Fibroblast of villous mesenchyme (primary cell): ENCODE measurements at places on chromosomes 12 and 14. TPM values are rescaled to one million over a fixed set of nuclear protein-coding genes. Genes with fewer than 3 reads are reported as not detected.

The NRDE2 gene
- total RNA-seq: 10.0 and 12.1 TPM in 2 replicates

The KRT72 gene
- total RNA-seq: not detected in 2 replicates

The SCNN1A gene
- total RNA-seq: under 0.01 and 0.32 TPM in 2 replicates

The E2F7 gene
- total RNA-seq: 10.4 and 17.4 TPM in 2 replicates

The CLEC12A gene
- total RNA-seq: not detected in 2 replicates

The SERPINA12 gene
- not detected in 2 replicates for total RNA-seq

The GPR84 gene
- total RNA-seq: not detected in 2 replicates

The ITGB7 gene
- total RNA-seq: under 0.01 TPM in 1 of 2 replicates, not detected in the other

The LRTM2 gene
- total RNA-seq: not detected in 2 replicates

- peak; percentile 61 for DNase-seq
Measured at GRCh38 chr12:111942557-111942956, 70.4 kb downstream of the TMEM116 start.

GRCh38 chr14:55832122-55832911 lies 252.3 kb downstream of the KTN1 start:
- no peak for DNase-seq

DNA sequence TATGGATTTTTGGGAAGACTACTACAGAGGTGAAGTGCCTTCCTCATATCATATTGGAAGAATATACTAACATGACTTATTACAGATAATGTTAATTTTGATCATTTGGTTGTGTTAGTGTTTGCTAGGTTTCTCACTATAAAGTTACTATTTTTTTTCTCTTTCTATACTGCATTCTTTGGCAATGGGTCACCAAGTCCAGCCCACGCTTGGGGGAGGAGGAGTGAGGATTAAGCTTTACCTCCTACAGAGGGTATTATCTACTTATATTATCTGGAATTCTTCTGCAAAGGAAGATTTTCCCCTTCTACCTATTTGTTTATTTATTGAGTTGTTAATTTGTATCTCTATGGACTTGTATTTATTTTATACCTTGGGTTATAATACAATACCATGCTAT lies 31.5 kb downstream of the SCN8A start:
- DNase-seq: peak; percentile 21

DNA sequence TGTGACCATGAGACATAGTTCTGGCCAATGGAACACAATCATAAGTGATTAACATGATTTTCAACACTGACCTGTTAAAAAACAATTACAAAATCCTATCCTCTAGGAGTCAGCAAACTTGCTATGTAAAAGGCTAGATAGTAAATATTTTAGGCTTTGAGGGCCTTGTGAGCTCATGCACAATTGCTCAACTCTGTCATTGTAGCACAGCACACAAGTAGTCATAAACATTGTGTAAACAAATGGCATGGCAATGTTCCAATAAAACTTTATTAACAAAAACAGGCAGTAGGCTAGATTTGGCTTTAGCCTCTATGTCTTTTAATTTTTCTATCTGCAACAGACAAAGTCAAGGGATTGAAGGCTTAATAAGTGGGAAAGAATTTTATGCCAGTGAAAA lies 350.7 kb downstream of the C12orf50 start:
- DNase-seq: peak; percentile 56

GRCh38 chr12:89923091-89923490 lies 214.5 kb upstream of the ATP2B1 start:
- DNase-seq: no peak

GRCh38 chr14:27750114-27750513 lies 1016.5 kb upstream of the FOXG1 start:
- DNase-seq: no peak

DNA sequence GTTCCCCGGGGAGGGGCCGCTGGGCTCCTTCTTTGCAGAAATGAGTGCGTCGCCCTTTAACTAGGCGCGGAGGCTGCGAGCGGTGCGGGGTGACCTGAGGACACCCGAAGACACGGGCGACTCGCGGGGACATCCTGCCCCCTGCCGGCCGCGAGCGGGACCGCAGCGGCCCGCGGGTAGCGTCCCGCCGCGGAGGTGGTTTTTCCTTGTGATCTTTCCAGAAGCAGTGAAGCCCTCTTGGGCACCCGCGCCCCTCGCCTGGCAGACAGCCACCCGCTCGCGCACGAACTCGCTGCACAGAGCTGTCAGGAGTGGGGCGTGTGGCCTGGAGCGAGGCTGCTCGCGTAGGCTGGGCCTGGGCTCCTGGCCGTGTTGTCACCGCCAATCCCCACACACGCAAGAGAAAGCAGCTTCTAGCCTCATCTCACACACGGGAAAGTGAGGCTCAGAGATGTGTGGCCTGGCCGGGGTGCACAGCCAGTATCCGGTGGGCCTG lies 67.2 kb downstream of the DIO3 start:
- peak; percentile 62 for DNase-seq

- DNase-seq: no peak
Measured at GRCh38 chr12:120085920-120086645, 30.5 kb downstream of the RAB35 start.

DNA sequence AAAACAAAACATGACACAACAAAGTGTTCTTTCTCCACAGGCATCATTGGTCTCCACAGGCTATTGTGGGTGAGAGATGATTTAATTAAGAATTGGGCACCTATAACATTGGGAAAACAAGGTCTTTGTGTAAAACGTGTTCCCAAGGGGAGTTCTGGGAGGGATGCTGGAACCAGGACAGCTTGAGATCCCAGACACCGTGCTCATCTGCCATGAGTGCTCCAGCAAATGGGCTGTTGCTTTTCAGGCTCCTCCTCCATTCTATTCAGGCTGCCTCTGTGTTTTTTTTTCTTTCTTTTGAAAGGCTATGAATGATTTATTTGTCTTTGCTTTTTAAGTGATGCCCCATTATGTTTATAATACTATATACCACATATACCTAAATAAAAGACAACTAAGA lies 122.4 kb downstream of the DACT1 start:
- DNase-seq: no peak

DNA sequence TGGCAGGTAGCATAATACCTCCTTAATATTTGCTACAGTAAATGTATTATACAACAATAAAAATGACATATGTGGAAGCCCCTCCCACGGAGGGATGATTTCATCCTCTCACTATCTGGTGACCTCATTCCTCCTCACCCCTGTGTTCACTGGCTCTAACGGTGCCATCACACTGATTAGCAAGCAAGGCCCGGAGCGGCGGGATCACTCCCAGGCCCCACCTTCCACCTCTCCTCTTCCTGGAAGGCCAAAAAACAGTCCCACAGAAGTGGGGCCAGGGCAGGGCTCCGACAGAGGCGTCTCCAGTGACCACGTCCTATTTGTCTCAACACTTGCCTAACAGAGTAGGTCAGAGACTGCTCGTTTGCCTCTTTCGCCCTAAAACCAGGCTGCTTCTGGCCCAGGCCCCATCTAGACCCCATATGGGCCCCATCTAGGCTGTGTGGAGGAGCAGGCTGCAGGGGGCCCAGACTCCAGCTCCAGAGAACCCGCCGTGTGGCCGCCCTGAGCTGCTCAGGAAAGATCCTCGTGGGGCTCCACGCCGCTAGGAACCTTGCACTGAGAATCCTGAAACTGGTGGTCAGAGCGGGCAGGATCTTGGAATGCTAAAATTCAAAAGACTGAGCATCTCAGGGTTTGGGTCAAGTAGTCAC lies 3.7 kb downstream of the SELPLG start:
- peak; percentile 88 for DNase-seq

- DNase-seq: no peak
Measured at GRCh38 chr12:105358789-105359188, 28.3 kb downstream of the C12orf75 start.

GRCh38 chr12:54565986-54566544 lies 16.7 kb downstream of the PDE1B start:
- no peak for DNase-seq

DNA sequence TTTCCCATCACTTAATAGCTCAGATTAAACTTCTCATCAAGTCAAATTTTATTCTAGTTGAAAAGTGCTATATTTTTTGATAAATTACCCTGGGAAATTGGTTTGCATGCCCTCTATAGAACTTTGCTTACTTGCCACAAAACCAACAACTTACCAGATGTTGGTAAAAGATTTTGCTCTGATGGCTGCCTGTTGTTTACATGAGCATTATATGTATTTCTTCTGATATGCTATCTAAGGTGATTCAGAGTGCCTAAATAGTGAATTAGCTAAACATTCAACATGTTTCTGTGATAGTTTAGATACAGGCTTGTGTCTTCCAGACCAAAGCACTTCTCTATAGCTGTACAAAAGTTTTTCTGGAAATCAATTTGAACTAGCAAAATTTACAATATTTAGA lies 51.0 kb downstream of the PPM1A start:
- no peak for DNase-seq

DNA sequence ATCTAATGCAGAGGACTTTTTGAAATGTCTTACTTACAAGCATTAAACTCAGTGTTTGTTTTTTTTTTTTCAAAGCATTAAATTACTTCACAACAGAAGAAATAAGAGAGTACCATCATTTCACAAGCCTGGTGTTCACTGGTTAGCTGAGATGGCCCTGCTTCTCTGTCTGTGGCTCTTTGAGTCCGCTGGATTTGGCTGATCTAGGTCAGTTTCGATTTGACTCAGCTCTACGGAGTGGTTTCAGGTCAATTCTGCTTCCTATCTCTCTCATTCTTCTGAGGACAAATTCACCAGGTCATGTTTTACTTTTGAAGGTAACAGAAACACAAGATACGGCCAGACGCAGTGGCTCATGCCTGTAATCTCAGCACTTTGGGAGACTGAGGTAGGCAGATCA lies 1066.1 kb downstream of the FLRT2 start:
- no peak for DNase-seq

- DNase-seq: no peak
Measured at GRCh38 chr12:10073261-10073660, 25.5 kb downstream of the CLEC1A start.

GRCh38 chr14:101082436-101083384 lies 179.2 kb upstream of the RTL1 start:
- DNase-seq: no peak

GRCh38 chr12:130761537-130762318 lies 45.6 kb upstream of the RIMBP2 start:
- DNase-seq: peak; percentile 32
